ENCODE measurements at places on chromosomes 6 and 20.

- DNase-seq = no peak
These were observed 45.5 kb downstream of the LRFN2 start for GRCh38 chr6:40541556-40542174.

GRCh38 chr6:158042245-158042798, 60.7 kb downstream of the SYNJ2 start:
- DNase-seq = no peak

DNA sequence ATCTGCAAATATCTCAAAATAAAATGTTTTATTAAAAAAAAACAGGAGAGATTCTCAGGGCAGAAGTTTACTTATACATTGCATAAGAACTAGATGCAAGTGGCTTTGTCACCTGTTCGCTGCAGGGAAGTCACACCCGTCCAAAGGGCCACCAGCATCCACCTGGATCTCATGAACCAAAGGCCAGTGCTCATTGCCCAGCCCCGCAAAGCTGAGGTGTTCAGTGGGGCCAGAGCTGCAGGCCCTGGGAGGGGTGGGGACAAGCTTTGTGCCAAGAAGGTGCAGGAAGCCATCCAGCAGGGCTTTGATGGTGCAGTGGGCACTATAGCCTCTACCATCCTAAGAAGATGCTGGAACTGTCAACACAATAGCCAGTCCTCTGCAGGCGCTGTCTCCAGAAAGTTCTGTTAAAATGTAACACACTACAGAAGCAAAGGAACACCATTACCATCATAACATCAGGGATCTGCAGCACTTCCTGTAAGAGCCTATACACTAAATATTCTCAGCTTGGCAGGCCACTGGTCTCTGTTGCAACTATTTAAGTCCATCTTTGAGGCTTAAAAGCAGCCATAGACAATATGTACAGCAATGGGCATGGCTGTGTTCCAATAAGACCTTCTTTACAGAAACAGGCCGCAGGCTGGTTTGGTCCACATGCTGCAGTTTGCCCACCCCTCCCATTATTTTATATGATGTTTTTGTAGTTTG, 15.7 kb upstream of the CD93 start:
- no peak for DNase-seq

DNA sequence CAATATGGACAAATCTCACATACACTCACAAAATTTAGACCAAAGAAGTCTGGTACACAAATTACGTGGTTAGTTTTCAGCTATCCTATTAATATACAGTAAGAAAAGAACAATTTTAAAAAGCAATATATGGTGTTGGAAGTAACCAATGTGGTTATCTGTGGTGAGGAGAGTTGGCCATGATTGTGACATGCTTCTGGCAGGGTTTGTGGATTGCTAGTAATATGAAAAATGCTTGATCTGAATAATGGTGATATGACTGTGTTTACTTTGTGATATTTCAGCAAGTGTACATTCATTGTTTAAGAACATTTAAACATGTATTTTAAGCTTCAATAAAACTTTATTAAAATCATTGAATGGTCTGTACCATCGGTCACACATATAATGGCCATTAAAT, 99.1 kb downstream of the ADGB start:
- DNase-seq = no peak

DNA sequence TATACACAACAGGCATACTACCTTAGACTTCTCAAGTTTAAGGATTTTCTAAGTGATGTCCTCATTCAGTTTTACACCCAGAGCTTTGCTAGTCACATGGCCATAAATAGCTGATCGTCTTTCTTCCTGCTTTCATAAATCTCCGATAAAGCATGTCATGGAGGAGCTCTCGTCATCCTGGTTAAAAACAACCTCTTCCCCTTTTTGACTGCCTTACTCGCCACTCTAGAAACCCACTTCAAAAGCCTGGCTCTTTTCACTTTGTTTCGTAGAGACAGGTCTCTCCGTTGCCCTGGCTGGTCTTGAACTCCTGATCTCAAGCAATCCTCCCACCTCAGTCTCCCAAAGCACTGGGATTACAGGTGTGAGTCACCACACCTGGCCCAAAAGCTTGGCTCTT, 67.0 kb upstream of the SMIM29 start:
- peak; percentile 4 for DNase-seq

DNA sequence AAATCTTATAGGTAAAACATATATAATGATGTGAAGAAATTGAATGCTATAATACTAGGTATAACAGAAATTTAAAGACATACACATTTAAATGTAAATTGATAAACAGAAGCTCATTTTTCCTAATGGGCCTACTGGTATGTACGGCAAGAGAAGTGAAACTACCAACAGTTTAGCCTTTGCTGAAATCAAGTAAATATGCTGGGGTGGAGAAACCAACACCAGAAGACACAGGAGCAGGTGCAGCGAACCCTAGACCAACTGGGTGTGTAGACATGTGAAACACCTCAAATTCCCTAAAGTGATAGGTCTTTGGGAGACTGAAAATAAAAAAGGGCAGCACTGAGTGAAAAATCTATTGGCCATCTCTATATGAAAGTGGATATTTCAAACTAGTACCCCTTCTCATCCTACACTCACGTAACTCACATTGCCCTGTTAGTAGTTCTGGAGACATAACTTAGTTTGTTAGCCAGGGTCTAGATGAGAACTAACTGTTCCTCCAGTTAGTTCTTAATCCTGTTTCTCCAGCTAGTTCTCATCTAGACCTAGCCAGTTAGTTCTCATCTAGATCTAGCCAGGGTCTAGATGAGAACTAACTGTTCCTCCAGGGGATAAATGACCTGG, 53.1 kb downstream of the SLC35D3 start:
- DNase-seq = no peak

GRCh38 chr20:5095931-5096330, 23.8 kb downstream of the PCNA start:
- DNase-seq = no peak

GRCh38 chr6:23003671-23004467, 434.5 kb downstream of the HDGFL1 start:
- no peak for DNase-seq

- DNase-seq = no peak
These were observed 1.5 kb upstream of the STX16 start for GRCh38 chr20:58649288-58650180.

DNA sequence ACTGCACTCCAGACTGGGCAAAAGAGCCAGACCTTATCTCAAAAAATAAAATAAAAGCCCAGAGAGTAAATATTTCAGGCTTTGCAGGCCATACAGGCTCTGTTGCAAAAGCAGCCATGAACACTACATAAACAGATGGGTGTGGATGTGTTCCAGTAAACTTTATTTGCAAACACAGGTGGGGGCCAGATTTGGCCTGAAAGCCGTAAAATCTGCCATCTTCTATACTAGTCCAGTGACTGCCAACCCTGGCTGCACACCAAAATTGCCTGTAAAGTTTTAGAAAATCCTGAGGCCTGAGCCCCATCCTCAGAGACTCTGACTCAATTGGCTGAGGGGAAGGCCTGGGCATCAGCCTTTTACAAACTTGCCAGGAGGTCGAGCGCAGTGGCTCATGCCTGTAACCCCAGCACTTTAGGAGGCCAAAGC, 103.6 kb downstream of the ZMYND8 start:
- DNase-seq = no peak

DNA sequence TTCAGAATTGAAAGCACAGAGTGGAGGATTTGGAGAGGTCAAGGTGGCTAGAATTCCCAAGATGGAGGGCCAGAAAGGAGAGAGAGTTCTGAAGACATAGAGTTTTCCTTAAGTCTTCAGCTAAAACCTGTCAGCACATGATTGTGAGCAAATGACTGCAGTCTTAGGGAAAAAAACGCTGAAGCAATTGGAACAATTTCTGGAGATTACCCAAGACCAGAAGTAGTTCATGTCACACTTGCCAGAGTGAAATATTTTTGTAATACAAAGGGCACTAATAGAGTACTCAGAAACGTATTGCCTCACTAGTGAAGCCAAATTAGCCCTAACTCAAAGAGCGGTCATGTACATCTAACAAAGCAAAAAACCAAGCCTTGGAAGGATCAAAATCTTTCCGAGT, 541.3 kb upstream of the MARCKS start:
- DNase-seq = no peak

DNA sequence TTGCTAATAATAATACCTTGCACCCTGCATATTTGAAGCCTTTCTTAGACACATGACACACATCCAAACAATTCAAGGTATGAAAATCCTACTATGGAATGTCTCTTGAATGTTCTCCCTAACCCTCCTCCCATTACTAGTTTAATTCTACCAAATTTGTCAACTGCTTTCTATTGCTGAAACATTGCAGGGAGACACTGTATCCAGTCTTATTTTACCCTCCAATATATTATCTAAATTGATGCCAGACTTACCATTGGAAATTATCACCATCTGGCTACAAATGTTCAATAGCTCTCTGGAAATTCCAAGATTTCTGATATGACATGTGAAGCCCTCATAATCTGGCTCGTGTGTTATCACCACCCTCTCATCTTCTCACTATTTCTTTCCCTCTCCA, 1027.3 kb upstream of the CITED2 start:
- no peak for DNase-seq

DNA sequence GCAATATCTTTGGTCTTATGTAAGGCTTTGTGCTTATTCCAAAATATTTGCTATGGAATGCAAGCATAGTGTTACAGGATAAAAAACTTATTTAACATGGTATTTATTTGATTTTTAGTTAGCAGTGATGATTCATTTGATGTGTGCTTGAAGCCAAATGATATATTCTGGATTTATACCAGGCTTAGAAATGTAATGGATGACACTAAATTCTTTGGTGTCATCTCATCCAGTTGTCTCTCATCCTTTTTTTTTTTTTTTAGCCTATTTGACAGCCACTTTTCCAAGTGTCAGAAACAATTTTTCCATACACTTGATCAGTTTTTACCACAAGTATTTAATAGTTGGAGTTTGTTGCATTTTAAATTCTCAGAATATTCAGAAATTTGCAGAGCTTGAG, 515.3 kb downstream of the CDKAL1 start:
- no peak for DNase-seq

GRCh38 chr6:116313101-116313776, 33.5 kb upstream of the TSPYL1 start:
- DNase-seq = no peak

DNA sequence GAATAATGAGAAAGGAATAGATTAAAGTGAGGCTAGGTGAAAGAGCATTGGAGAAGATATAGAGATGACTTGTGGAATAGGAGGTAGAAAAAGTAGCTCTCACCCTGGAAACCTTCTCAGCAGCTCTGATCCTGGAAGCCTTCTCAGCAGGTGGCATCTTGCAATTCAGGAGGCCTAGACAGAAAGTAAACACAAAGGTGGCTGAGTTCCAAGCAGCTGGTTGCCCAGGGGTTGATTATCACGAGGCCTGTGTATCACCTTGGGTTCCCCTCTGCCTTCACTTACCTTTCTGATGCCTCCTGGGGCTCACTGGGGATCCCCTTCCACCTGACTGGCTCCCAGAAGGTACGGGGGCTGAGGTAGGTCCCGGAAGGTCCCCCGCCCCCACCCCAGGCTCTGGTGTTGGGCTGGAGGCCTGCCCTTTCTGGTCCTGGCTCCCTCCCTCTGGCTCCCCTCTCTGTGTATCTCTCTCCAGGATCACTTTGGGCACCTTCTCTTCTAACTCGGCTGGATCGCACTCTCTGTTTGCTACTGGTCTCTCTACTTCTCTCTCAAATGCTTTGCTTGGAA, 9.7 kb downstream of the MDC1 start:
- DNase-seq = no peak

DNA sequence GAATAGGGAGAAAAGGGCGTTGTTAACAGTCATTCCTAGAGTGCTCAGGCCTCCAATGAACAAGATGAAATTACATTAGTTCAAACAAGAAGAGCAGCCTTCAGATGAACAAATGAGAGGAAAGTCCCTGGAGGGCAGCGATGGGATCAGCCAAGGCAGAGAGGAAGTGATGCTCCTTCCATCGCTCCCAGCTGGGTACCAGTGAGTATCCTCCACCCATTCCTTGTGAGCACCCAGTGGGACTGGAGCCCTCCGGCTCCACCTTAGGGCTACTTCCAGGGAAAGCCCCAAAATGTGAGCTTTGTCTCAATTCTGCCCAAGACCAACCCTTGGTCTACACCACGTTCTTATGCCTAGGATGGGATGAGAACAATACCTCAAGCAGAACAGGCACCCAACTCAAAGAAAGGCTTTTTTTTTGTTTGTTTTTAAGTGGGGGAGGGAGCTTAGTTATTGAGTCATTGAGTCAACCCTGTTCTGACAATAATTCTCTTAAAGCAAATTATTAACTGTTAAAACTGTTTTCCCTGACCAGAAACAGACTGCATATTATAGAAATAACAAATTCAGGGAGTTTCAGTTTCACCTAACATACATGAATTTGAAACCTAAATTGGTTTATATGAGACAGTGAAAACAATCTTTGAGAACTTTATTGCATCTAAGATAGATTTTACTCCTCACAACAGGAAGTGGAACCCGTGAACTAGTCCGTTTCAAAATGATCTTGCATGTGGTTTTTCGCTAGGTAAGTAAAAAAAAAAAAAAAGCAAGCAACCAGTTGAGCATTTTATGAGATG, 106.9 kb downstream of the IPCEF1 start:
- DNase-seq = no peak

DNA sequence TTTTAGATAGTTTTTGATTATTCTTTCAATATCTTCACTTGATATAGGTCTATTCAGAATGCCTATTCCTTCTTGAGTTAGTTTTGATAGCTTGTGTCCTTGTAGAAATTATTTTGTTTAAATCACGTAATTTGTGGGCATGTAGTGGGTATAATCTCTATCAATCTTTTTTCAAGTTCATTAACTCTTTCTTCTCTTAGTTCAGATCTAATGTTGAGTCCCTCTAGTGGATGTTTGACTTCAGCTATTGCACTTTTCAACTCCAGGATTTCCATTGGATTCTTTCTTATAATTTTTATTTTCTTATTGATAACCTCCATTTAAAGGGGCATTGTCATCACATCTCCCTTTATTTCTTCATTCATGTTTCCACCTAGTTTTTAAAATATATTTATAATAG, 135.6 kb downstream of the COL12A1 start:
- DNase-seq = no peak

DNA sequence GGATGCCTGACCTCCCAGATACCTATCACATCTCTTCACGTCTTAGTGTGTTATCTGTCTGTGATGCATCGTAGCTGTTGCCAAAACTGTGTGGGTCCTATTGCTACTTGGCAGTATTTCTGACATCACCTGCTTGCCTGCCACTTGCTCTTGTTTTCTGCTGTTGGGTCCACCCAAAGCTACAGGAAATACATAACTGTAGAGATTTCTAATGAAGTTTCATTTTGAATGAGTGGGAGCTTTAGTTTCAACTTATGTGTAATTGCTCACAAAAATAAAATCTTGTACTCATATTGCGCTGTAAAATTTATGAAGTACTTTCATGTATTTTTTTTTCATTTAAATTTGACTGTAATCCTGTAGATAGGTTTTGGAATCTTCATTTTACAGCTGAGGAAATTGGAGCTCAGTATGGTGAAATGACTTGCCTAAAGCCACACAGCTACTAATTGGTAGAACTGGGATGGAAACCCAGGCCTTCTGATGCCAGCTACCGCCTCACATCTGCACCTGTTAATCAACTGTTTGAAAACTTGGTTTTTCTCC, 113.6 kb upstream of the MAN1A1 start:
- DNase-seq = no peak

- DNase-seq = no peak
These were observed 239.3 kb upstream of the SULF2 start for GRCh38 chr20:48024539-48024938.

GRCh38 chr6:52914516-52914915, 5.0 kb upstream of the GSTA3 start:
- no peak for DNase-seq

All from stimulated activated CD4-positive, alpha-beta T cell treated with anti-CD3 and anti-CD28 coated beads, TNF-alpha, amount 100 ng/mL, for 24 hours (primary cell).